CD8-positive, alpha-beta memory T cell (primary cell): ENCODE measurements at places on chromosomes 4 and X.

- DNase-seq = no peak
Measured at GRCh38 chrX:2220829-2221567, 279.8 kb downstream of the DHRSX start.

- DNase-seq = no peak
Measured at GRCh38 chrX:67044866-67045265, 406.0 kb upstream of the EDA2R start.

DNA sequence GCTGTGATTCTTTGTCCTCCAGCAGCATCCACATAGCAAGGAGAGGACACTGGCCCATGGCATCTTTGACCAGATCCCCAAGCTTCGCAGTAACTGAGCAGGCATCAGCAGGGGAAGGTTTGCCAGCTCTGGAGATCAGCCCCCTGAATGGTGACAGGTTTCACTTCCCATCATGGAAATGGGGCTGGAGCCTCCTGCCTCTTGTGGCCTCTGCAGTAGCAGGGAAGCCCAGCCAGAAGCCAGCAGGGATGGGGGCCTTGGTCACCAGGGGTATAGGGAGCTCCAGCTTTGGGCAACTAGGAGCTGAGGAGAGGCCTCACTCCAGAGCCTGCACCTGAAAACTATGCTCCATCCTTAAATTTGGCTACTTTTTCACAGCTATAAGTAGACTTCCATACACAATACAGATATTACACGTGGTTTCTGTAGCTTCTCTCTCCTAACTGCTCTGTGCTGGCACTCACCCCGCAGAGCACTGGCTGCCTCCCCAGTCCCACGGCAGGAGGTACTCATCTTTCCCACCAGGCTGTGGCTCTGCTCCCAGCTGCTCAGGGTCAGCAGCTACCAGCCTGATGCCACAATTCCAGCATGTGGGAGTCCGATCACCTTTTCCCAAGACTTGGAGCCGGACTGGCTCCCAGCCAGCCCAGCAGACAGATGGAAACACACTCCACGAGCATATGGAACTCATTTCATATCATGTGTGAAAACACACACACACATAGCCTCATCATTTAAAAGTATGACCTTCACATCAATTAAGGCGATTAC is 2.8 kb downstream of the TMEM271 start:
- no peak for DNase-seq

DNA sequence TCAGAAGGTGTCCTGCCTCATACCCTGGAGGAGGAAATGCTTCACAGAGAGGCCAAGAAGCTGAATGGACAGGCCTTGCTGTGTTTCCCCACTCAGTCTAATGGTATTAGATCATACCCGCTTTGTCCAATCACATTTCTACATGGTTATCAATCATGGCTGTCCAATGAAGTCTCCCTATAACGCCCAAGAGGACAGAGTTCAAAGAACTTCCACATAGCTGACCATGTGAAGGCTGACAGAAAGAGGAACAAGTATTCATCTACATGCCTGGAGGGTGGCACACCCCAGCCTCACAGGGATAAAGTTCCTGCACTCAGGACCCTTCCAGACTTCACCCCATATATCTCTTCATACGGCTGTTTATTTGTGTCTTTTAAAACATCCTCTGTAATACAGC is 123.4 kb downstream of the MANBA start:
- DNase-seq = no peak

DNA sequence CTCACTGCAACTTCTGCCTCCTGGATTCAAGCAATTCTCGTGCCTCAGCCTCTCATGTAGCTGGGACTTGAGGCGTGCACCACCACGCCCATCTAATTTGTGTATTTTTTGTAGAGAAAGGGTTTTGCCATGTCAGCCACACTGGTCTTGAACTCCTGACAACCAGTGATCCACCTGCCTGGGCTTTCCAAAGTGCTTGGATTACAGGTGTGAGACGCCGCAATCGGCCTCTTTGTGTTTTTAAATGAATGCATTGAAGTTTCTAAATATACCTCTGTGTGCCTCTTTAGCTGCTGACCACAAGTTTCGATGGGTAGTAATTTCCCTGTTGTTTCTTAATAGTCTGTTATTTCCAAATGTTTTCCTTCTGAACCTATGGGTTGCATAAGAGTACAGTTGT is 765.3 kb upstream of the GRIA3 start:
- no peak for DNase-seq

GRCh38 chr4:7513671-7514070 is 78.9 kb upstream of the PSAPL1 start:
- DNase-seq = no peak
